AG10803 (cell line): ENCODE measurements at places on chromosomes 6 and 20.

- no peak for DNase-seq
Observed at GRCh38 chr6:35228481-35228880, 14.7 kb downstream of the SCUBE3 start.

GRCh38 chr6:3328796-3329195, 70.0 kb downstream of the PSMG4 start:
- no peak for DNase-seq

DNA sequence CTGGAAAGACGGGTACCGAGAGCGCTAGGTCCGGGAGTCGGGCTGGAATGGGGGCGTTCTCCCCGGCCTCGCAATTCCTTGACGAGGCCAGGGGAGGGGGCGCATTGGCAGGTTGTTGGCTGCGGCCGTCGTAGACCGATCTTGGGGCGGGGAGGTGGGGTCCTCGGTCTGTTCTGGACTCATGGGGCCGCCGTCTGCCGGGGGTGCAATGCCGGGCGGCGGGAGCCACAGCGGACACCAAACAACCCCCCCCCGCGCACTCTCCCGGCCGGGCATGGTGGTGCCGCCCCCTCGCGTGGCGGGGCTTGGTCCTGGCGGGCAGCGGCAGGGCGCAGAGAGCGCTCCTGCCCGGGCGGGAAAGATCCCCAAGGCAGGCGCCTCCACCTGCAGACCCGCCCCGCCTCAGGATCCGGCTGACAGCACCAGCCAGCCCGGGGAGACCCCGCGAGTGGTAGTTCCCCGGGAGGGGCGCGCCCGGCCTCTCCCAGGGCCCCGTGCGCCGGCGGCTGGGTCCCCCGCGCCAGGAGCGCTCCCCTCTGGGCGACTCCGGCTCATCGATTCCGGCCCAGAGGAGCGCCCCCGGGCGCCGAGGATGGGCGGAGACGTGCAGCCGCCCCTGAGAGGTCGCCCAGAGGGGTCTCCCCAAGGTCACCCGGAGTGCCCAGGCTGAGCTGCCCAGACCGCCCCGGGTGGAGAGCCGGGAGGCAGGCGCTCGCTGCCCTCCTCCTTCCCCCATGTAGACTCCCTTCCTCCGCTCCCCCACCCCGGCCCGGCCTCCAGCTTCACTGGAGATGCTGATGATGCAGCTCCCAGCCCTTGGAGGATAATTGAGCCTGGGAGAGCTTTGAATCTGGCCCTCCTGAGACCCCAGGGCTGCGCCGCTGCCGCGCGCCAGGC, 709 bp downstream of the PPP1R16B start:
- DNase-seq, result no peak

DNA sequence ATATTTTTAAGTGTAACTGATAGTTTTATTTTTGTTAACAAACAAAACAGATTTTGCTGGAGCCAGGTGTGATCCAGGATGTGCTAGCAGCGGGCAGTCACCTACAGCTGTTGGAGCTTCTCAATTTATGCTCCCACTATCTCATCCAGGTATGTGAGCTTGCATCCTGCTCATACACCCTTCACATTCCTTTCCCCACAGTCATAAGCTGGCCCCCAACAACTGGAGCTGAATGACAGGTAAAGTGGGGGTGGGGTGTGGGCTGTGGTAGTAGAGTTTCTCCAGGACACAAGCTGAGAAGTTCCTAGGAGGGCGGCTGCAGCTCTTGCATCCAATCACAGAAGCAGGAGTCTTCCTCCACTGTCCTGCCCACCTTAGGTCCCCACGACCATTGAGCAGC, 140.1 kb downstream of the KLHL32 start:
- DNase-seq, result no peak

- no peak for DNase-seq
Observed at GRCh38 chr20:35849706-35850105, 77.9 kb downstream of the PHF20 start.

- DNase-seq, result no peak
Observed at GRCh38 chr6:109097661-109098060, 2.4 kb downstream of the CEP57L1 start.

DNA sequence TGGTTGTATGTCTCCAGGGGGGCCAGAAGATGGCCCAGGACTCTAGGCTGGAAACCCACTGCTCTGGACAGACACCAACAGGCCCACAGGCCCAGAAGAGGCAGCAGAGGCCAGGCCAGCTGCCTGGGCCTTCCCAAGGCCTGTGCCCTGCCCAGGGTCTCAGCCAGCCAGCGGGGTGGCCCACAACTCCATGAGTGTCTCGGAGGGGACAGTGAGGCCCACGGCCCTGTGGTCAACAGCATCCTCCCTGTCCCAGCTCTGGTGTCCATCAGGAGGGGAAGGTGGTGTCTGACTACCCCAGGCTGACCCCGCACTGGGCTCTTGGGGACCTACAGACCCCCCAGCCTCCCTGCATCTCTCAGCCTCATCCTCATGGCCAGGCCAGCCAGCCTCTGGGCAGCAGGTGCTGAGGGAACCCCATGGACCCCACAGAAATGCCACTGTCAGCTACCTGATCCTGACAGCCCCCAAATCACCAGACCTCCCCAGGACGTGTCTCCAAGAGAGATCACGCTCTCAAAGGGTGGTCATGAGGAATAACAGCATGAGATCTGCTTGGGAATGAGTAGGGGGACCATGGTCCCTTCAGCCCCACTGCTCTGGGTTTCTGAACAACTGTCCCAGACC, 112.4 kb downstream of the NOL4L start:
- no peak for DNase-seq

DNA sequence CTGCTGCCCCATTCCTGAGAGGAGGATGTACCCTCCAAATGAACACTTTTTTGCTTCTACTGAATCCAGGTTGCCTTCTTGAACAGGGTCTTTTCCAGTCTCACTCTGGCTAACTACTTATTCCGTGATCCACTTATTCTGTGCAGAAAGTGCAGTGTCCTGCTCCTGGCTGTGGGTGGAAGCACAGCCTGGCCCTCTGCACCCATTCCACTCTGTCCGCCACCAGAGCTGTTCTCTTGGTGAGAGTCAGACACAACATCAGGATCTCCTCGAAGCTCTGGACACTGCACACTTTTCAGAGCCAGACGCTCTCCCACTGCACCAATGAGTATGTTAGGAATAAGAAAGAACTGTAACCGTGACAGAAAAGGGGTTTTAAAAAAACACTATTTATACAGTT, 174.2 kb downstream of the MCHR2 start:
- no peak for DNase-seq

- DNase-seq, result no peak
Observed at GRCh38 chr6:89941763-89942497, 47.7 kb downstream of the GJA10 start.

GRCh38 chr6:166478782-166479592, 96.2 kb upstream of the MPC1 start:
- no peak for DNase-seq

GRCh38 chr6:54681987-54682386, 164.6 kb upstream of the FAM83B start:
- DNase-seq, result peak; percentile 39

DNA sequence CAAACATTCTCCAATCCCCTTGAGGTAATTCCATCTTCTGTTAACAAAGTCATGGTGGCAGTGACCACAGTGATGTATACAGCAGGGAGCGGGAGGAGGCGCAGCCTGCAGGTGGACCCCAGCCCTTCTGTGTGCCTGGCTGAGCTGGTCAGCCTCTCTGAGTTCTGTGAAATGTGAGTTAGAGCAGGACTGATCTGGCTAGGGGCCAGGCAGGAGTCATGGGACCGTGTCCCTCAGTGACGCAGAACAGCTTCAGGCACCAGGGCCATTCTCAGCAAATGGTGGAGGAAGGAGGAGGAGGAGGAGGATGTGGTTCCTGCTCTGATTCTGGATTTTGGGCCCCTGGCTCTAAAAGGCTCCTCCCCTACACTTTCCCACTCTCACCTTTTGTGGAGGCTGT, 6.9 kb downstream of the PHACTR3 start:
- DNase-seq, result no peak

GRCh38 chr6:139654888-139655782, 280.7 kb upstream of the CITED2 start:
- DNase-seq, result no peak

- no peak for DNase-seq
Observed at GRCh38 chr6:85726206-85726605, 83.5 kb upstream of the SYNCRIP start.

- DNase-seq, result no peak
Observed at GRCh38 chr20:36306553-36307411, 643 bp downstream of the DLGAP4 start.

DNA sequence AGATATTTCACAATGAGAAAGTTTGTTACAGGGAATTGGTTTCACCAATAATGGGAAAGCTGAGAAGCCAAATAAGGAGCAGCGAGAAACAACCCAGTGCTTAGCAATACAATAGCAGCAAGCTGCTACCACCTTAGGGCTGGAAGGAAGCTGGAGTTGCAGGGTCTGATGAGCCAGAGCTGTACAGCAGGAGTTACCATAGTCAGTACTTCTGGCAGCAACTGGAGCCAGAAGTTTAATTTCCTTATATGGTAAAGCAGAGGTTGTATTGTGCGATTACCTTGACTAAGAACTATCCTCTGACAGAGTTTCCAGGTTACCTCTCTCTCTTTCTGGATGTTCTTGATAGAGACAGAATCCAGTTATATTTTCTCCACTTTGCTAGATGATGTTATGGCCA, 137.1 kb upstream of the OLIG3 start:
- DNase-seq, result no peak

DNA sequence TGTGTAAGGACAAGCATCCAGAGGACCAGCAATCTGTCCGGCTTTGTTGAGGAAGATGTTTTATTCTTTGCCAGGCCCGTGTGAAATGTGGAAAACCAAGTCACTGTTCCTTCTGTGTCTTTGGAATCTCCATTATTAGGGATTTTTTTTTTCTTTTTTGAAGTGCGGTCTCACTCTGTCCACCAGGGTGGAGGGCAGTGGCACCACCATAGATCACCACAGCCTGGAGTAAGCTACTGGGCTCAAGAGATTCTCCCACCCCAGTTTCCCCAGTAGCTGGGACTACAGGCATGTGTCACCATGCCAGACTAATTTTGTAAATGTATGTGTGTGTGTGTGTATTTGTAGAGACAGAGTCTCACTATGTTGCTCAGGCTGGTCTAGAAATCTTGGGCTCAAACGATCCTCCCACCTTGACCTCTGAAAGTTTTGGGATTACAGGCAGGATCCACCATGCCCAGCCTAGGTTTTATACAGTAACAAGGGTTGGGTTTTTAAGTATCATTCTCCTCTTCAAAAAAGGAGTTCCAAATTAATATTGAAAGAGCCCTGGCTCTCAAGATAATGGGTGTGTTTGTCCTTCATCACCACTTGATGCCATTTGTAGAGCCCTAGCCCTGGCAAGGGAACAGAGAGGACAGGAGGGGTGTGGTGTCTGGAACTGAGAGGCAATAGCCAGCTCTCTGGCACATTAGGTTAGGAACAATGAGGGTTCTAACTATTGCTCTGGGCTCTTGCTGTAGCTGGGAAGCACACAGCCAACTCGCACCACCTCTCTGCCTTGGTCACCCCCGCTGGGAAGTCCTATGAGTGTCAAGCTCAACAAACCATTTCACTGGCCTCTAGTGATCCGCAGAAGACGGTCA, 3.1 kb downstream of the LAMP5 start:
- DNase-seq, result no peak

GRCh38 chr20:53655625-53656292, 62.1 kb upstream of the ZNF217 start:
- DNase-seq, result peak; percentile 31

DNA sequence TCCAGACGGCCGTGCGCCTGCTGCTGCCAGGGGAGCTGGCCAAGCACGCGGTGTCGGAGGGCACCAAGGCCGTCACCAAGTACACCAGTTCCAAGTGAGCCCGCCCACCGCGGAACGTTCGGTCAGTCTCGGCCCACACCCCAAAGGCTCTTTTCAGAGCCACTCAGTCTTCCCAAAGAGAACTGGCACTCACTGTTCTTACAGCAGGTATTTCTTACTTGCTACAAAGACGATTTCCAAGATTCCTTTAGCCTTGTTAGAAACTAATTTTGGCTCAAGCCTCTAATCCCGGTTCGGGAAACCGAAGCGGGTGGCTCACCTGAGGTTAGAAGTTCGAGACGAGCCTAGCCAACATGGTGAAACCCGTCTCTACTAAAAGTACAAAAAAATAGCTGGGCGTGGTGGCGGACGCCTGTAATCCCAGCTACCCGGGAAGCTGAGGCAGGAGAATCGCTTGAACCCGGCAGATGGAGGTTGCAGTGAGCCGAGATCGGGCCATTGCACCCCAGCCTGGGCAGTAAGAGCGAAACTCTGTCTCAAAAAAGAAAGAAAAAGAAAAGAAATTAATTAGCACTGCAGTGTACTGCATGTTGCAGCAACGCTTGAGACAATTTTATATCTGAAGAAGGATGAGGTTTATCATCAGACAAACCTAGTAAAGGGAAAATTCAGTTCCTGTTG, 73.1 kb downstream of the OR2B2 start:
- DNase-seq, result peak; percentile 39

- DNase-seq, result no peak
Observed at GRCh38 chr20:58810116-58810878, 40.4 kb downstream of the GNAS-AS1 start.

DNA sequence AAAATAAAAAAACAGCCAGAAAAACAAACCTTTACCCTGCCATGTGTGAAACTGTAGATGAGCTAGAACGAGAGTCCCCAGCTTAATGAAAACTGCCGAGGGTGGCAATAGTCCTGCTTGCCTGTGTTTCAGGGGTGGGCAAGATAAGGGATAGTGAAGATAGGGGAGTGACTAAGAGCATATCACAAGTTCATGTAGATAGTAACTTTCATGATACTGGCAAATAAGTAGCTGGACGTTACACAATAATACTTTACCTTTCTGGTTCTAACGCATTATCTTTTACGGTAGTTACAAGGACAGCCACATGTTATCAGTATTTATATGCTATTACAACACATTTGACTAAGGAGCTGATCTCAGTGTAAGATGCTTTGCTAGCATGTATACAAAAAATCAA, 9.3 kb upstream of the FBXO9 start:
- DNase-seq, result no peak

GRCh38 chr6:124995645-124996325, 33.5 kb downstream of the RNF217 start:
- no peak for DNase-seq

GRCh38 chr20:48828734-48829460, 1.1 kb upstream of the PREX1 start:
- DNase-seq, result no peak

GRCh38 chr6:109445382-109445781, 4.9 kb downstream of the SMPD2 start:
- DNase-seq, result no peak

DNA sequence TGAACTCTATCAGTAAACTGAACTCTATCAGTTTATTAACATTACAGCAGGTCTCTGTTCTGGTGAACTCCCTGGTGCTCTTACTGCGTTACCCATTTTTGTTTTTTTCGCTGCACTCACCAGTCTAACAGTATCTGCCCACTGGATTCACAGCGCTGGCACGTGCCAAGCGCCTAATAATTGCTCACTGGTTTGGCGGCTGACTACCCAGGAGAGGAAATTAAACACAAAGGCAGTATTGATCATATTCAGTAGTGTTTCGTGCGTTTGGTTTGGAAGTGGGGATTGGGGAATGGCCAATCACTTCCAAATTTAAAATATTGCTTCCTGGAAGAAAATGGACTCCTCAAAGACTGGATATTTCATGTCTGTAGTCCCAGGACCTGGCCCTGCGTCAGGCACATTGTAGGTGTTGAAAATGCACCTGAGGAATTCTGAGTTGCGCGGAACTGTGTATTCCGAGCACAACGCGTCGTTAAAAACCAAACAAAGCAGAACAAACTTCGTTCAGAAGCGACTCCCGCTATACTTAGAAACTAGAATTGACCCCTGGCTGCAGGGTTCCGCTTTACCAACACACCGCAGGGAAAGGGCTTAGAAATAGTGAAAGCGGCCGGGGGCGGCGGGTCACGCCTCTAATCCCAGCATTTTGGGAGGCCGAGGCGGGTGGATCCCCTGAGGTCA, 1.1 kb upstream of the RPS12 start:
- peak; percentile 30 for DNase-seq
